ENCODE measurements at places on chromosomes 12 and 14.

GRCh38 chr12:105352940-105353635 lies 22.6 kb downstream of the C12orf75 start:
- DNase-seq: no peak

DNA sequence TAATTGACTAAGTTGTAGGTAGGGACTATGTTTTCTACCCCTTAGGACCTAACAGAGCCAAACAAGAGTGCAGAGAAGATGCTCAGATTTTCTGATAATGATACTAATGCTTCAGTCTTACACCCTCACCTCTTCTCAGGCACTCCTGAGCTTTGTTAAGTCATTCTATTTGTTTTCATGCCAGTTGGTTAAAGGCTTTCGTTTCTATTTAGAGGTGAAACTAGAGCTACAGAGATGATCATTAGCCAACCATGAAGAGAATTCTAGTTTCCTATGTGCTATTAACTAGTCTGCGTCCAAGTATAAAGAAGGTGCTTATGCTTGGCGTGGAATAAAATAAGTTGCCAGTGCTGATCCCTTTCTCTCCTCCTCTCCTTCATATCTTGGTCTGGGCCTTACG lies 34.6 kb upstream of the PYGL start:
- DNase-seq: no peak

GRCh38 chr14:34797747-34798583 lies 77.2 kb downstream of the BAZ1A start:
- no peak for DNase-seq

- DNase-seq: no peak
These were observed 64.6 kb downstream of the SOX5 start for GRCh38 chr12:23884909-23885308.

GRCh38 chr12:117967043-117967442 lies 1.7 kb downstream of the KSR2 start:
- no peak for DNase-seq
